Activated T-cell treated with anti-CD3 and anti-CD28 coated beads, Interleukin-2, amount 50 U/mL, for 4 hours (primary cell): ENCODE measurements at places on chromosomes 1 and 21.

- DNase-seq, result no peak
Measured at GRCh38 chr1:241622669-241623068, 17.5 kb downstream of the CHML start.

DNA sequence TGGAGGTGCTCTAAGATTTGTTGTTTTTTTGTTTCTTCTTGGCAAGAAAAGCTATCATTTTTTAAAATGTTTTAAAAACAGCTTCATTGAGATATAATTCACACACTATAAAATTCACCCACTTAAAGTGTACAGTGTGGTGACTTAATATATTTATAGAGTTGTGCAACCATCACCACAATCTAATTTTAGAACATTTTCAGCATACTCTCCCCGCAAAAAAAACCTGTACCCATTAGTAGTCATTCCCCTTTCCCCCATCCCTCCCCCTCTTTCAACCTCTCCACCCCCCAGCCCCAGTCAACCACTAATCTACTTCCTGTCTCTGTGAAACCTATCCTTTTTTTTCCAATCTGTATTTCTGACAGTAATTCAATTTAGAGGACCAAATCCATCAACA, 30.6 kb downstream of the ZC3H11B start:
- no peak for DNase-seq

- no peak for DNase-seq
Measured at GRCh38 chr1:157562515-157562914, 10.2 kb upstream of the FCRL5 start.

GRCh38 chr1:221337106-221337505, 404.8 kb downstream of the DUSP10 start:
- DNase-seq, result no peak
